Left ventricle myocardium superior (tissue), 1 donor: ENCODE measurements at places on chromosomes 1 and 21. TPM values are rescaled to one million over a fixed set of nuclear protein-coding genes. Genes with fewer than 3 reads are reported as not detected.

DNA sequence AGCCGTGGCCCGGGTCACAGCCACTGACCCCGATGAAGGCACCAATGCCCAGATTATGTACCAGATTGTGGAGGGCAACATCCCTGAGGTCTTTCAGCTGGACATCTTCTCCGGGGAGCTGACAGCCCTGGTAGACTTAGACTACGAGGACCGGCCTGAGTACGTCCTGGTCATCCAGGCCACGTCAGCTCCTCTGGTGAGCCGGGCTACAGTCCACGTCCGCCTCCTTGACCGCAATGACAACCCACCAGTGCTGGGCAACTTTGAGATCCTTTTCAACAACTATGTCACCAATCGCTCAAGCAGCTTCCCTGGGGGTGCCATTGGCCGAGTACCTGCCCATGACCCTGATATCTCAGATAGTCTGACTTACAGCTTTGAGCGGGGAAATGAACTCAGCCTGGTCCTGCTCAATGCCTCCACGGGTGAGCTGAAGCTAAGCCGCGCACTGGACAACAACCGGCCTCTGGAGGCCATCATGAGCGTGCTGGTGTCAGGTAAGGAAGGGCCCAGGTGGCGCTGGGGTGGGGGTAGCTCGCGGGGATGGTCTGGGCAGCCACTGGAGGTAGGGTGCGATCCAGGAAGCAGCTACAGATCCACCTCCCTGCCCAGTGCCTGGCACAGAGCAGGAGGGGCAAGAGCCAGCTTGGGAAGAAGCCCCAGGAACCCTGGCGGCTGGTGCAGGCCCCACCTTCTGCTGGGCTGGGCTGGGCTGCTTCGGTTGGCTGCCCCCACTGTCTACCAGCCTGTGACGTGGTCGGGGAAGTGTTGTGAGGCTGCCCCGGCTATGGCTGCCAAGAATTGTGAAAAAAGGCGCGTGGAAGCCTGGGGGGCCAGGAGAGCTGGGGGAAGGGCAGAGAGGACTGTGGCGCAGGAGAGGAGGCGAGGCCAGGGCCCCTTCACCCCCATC lies 3.8 kb downstream of the CELSR2 start:
- DNase-seq = no peak

GRCh38 chr1:42974767-42975437 lies 16.2 kb upstream of the SLC2A1 start:
- no peak for DNase-seq

- no peak for DNase-seq
Measured at GRCh38 chr1:109837852-109838570, 72.6 kb upstream of the CSF1 start.

GRCh38 chr1:199247891-199248290 lies 609.1 kb downstream of the PTPRC start:
- DNase-seq = no peak

GRCh38 chr1:53617851-53618499 lies 121.0 kb downstream of the GLIS1 start:
- DNase-seq = no peak

- no peak for DNase-seq
Measured at GRCh38 chr1:160607011-160607671, 27.8 kb upstream of the CD84 start.

DNA sequence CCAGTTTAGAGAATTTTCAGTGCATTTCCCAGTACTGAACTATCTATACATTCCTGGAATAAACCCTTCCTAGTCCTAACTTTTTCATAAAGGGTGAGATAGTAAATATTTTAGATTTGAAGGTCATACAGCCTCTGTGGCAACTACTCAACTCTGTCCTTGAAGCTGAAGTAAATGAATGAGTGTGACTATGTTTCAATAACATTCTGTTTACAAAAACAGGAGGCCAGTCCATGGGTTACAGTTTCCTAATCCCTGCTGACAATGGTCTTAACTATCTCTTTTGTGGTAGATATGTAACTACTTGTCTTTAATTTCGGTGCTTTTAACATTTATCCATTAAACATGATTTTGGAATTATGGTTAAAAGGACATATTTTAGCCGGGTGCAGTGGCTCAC lies 4.3 kb downstream of the ZNF684 start:
- DNase-seq = no peak

- no peak for DNase-seq
Measured at GRCh38 chr1:75273110-75273509, 138.9 kb downstream of the LHX8 start.

LCE1A gene
- total RNA-seq = not detected

RGS13 gene
- not detected for total RNA-seq

NID1 gene
- total RNA-seq = 47.6 TPM

DNA sequence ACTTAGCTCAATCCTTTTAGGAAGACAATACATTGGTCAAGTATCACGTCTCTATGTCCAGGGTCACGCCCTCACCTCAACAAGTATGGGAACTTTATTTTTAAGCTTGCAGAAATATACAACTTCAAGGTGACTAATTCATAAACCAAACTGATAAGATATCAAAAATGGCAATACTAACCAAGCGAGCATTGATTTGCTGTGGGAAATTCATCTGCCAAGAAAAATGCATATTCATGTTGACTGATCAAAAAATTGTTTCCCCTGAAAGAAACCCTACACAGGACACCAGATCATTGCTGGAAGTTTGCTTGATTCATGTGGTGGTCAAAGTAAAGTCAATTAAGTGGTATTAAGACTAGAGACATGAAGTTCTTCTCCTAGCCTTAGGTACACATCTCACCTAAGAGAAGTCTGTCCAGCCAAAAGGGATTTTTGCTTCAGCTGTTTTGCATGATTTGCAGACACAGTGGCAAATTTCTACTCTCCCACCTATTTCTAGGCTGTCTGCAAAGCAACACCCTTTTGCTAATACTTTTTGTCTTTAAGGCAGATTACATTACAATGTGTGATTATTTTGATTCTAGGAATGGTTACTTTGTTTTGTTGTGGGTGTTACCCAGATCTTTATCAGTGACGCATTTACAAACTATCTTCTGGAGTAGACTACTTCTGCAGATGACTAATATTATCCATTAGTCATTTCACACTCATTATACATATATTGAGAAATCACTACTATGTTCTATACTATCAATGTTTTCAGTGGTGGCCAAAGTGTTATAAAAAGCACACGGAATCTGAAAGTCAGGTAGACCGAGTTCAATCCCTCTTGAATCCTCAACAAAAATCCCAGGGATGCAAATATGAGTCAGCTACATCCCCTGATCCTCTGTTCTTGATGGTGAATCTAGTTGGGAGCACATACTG lies 12.4 kb downstream of the SAMSN1 start:
- DNase-seq = no peak

GRCh38 chr1:34686531-34686930 lies 68.3 kb upstream of the GJB5 start:
- DNase-seq = no peak

- DNase-seq = no peak
Measured at GRCh38 chr1:9841460-9841859, 17.7 kb upstream of the CLSTN1 start.

DNA sequence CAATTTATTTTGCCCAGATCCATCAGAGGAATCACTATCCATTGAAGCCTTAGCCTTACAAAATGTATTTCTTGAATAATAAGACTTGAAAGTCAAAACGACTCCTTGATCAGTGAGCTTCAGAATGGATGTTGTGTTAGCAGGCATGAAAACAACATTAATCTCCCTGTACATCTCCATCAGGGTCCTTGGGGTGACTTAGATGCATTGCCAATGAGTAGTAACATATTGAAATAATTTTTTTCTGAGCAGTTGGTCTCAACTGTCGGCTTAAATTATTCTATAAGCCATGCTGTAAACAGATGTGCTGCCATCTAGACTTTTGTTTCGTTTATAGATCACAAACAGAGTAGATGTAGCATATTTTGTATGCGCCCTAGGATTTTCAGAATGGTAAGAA lies 482.0 kb downstream of the AMY1C start:
- no peak for DNase-seq

LCE1D gene
- total RNA-seq = not detected

RGL1 gene
- 18.5 TPM for total RNA-seq

INTS11 gene
- total RNA-seq = 77.2 TPM

PLEKHO1 gene
- 44.3 TPM for total RNA-seq

CD84 gene
- total RNA-seq = 2.8 TPM

GRCh38 chr1:32494196-32494595 lies 29.3 kb downstream of the ZBTB8B start:
- DNase-seq = no peak

DNA sequence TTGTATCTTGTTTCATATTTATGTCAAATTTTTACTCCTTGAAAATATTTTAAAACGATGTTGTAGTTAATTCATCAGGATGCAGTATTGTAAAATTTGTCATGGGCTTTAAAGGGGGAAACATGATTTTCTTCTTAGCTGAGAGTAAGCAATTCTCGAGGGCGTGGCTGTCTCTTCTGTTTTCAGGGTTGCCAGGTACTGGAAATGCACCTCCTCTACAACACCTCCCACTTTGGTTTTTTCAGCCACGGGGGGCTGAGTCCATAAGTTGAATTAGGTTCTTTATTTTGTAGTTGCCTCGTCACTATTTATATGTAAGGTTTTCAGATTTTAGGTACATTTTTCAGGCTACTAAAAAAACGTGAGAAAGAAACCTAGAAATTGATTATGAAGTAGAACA lies 64.0 kb downstream of the PRDM2 start:
- DNase-seq = no peak

DNA sequence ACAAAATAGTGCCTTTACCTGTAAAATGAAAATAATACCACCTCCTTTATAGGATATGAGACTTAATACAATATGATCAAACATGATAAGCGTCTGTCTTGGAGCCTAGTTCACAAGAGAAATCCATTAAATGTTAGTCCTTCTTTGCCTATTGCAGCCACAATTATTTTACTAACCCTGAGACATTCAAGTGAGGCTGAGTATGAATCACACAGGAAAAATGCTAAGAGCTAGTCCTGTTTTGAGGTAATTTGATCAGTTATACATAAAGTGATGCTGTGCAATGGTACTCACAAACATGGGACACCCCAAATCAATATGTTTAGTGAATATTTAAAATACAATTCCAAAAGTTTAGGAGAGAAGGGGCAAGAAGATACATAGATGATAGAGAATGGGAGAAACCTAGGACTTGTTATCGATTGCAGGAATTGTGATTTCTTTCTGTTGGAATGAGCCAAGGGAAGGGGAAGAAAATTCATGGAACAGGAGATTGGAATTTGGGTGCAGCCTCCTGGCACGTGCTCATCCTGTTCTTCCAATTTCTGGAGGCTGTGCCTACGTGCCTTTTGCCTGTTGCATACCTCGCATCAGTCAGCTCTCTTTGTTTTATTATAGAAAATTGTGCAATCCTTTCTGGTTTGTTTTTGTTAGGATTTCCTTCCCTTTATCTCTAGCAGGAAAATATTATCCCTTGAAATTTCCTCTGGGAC lies 39.9 kb upstream of the BACH1 start:
- DNase-seq = no peak

DNA sequence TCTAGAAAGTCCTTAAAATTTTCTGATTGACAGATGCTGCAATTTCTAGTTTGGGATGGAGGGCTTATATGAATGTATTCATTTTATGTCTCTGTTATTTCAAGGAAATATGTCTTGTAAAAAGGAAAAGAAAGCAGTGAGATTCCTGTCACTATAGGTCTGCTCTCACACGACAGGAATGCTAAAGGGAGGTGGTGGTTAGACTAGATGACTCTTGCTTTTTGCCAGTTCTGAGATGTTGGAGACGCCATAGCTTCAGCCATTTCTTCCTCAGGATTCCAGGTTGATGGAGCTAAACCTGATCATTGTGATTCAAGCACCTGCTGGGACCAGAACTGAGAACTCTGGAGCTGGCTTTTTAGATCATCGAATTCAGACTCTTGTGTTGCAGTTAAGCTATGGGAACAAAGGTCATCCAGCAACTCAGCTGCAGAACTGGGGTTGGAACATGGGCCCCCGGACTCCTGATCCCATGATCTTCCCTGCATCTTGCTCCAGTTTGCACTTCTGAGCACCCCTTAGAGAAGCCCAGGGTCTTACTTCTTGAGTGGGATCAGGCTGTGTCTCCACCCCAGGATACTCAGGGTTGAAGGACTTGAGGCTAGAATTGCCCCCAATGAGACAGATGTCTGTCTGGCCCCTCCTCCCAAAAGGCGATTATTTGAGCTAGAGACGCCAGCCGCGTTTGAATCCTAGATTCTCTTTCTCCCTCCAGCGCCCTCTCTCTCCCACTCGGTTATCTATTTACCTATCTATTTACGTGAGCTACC lies 46.7 kb upstream of the FOXO6 start:
- DNase-seq = no peak

DNA sequence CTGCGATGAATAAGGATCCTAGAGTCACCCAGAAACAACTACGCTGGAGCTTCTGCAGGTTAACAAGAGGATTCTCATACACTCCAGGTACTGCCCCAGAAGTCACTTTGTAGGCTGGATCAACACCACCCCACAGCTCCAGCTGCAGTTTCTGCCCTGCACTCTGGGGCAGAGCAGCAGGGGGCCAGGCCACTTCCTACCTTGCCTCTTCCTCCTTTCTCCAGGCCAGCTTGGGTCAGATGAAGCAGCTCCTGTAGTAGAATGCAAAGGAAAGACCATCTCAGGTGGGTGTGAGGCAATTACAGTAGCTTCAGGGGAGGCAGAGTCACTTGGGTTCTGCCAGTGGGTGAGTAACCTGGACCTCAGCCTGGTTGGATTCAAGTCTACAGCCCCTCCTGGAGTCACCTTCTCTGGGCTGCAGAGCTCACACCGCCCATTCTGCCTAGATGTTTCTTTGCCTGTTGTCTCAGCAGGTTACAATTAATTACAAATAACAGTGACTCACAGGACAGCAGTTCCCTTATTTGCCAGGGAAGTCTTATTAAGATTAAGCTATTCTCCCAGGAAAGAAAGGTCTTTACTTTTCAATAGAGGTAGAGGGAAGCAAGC lies 24.4 kb upstream of the BCAR3 start:
- no peak for DNase-seq

MPL gene
- total RNA-seq = 0.40 TPM

DNA sequence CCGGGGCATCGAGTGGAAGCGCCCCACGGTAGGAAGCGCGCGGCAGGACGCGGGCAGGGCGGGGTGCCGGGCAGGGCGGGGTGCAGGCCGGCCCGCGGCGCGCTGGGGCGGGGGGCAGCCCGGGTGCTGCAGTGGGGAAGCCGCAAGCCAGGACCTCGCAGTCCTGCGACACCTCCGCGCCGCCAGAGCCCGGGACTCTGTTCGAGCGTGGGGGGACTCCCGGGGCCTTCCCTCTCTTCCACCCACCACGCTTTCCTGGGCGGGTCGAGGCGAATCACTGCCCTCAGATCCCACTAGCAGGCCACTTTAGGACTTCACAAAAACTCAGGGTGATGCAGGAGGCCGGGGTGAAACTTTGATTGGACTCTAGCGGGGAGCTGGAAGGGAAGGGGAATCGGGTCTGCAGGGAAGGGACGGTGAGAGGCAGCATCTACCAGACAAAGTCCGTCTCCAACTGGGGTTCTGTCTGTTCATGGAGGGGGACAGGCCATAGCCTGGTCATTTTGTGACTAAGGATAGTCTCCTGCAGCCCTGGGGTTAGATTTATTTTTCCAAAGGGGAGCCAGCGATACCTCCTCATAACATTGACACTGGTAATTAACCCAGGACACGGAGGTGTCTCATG lies 623 bp downstream of the CAPN2 start:
- DNase-seq = peak; percentile 66

- no peak for DNase-seq
Measured at GRCh38 chr1:163056831-163057230, 12.3 kb upstream of the RGS4 start.
